ENCODE measurements at places on chromosomes 1 and 21.

DNA sequence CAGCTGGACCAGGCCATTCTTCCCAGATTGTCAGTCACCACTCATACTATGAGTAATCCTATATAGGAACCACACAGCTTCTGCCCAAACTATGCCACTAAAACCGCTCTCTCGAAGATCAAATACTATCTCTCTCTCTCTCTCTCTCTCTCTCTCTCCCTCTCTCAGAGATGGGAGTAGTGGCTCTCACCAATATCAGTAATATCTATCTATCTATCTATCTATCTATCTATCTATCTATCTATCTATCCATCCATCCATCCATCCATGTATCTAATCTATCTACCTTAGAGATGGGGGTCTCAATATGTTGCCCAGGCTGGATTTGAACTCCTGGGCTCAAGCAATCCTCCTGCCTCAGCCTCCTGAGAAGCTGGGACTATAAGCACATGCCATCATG lies 4.7 kb upstream of the HIPK1 start:
- DNase-seq = no peak

GRCh38 chr1:187999973-188000372 lies 1171.2 kb downstream of the PLA2G4A start:
- DNase-seq = no peak

- DNase-seq = peak; percentile 17
These were observed 95.8 kb downstream of the VWA5B1 start for GRCh38 chr1:20386323-20387081.

DNA sequence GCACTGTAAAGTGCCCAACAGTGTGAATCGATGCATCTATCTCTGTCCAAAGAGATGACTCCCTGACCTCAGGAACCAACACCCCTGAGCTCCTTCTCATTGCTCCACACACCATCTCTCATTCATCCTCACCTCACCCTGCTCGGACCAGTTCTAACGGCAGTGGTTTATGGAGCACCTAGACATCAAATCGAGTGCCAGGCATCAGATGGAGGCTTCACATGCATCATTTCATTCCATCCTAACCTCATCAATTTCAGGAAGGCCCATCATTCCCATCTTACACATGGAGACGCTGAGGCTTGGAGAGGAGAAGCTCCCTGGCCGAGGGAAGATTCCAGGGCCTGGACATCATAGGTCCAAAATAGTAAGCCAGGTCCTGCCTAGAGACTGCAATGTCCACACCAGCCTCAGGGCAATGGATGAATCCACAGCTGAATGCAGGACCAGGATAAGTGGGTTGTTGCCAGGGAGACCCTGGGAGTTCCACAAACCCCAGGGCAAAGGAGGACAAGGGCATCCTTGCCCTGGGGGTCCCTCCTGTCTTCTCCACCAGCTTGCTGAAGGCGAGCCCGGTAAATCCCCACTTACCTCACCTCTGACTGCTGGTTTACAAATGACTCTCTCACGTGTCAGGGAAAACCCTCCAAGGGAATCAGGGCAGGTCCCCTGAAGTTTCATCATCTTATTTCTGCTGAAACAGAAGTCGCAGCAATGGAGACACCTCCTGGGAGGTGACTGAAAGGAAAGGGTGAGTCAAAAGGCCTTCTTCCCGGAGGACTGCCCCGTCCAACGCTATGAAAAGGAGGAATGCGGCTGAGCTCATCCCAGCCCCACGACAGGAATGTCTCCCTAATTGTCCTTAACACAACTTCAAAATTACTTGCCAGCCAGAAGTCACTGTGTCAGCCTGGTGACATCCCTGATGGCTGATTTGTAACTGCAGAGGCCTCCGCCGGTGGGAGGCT lies 9.0 kb upstream of the IFFO2 start:
- no peak for DNase-seq

- no peak for DNase-seq
These were observed 47.9 kb downstream of the SRRM1 start for GRCh38 chr1:24691051-24691450.

GRCh38 chr1:13478692-13479091 lies 35.1 kb downstream of the LRRC38 start:
- no peak for DNase-seq

DNA sequence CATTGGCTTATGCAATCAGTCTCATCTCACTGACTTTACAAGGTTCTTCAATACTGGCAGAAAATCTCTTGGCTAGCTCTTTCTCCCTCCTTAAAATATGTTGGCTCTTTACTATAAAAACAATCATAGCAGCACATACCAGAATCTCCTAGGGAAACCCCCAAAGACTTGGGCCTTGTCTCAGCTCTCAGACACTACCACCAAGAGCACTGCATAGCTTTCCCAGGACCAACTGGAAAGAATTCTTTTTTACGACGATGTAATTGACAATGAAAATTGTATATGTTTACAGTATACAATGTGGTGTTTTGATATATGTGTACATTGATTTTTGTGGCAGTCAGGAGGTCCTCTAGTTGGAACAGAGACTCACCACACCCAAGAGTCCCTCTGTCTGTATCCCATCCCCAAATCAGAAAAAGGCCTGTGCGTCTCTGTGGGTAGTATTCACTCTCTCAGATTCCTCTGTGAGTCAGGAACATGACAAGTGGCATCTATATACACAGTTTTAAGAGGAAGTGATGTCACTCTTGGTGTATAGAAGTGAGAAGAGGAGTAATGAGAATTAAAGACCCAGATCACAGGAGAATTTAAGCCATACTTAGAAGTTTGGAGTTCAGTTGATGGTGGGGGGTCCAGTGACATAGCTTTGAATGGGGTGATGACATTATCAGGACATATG lies 21.1 kb downstream of the SMAP2 start:
- DNase-seq = no peak

DNA sequence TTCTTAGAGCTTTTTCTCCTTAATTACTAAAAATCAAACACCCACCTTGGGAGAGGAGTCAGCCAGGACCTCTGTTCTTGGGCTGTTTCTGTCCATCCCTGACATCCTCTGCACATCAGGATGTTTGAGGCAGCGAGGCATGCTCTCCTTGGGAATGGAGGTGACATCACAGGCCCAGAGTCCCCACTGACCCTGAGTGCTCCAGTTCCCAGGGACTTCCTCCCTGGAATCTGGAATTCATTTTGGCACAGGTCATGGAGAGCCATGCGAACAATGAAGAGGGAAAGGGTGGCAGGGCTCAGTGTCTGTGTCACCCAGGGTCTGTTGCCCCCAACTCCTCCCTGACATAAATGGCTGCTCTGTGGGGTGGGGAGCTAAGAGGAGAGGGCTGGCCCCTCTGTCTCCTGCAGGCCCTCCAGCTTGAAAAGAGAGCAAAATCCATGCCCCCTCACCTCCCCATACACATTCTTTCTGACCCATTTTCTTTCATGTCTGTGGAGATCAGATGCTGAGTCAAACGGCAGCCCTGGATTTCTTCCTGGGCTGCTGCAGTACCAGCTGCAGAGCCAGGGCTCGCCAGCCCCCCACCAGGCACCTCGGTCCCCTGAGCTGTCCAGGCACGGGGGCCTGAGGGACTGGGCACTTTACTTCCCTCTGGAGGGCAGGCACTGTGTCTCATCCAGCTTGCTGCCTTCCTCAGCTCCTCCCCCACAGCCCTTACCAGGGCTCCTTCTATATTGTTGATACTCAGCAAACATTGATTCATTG lies 102.0 kb downstream of the NMNAT2 start:
- no peak for DNase-seq

DNA sequence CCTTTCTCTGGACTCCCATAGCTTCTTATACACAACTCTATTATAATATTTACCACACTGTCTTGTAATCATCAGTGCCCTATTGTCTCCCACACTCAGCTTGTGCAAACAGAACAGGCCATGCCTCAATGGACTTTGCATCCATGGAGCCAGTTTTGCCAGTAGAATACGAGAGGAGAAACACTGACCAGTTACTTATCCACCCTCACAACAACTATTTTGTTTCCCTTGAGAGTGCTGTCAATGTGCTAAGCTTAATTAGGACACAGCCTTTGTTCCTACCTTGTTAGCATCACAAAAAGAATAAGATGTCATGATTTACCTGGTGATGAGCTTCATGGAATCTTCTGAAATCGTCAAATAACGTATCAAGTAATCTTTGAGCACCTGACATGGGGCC lies 18.1 kb upstream of the LRRC52 start:
- no peak for DNase-seq

DNA sequence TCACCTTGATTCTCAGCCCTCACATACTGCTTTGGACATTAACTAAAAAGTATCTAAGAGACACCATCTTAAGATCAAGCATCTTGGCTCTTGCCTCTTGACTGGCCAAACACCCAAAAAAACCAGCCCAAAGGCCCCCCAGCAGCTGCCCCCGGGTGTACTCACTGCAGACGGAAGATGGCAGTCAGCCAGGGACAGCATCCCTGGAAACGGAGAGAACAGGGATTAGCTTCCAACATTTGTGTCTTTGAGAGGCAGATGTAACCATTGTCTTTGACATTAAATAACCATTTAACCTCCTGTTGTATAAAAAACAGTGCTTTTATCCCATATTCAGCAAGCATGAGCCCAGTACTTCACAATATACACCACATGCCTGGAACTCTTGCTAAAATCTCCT lies 11.3 kb downstream of the TMEM63A start:
- DNase-seq = peak; percentile 84

- DNase-seq = no peak
These were observed 129.2 kb upstream of the DUSP10 start for GRCh38 chr1:221871056-221871455.

GRCh38 chr1:27487966-27488884 lies 1.7 kb downstream of the WASF2 start:
- DNase-seq = no peak

GRCh38 chr1:925561-926421 lies 2.1 kb downstream of the SAMD11 start:
- DNase-seq = no peak

- peak; percentile 83 for DNase-seq
These were observed 177.3 kb downstream of the CAMTA1 start for GRCh38 chr1:6962478-6962995.

- DNase-seq = no peak
These were observed 31.0 kb upstream of the SOX13 start for GRCh38 chr1:204041803-204042505.

- no peak for DNase-seq
These were observed 6.4 kb downstream of the SZT2 start for GRCh38 chr1:43396059-43396458.

- DNase-seq = no peak
These were observed 44.1 kb downstream of the GPR3 start for GRCh38 chr1:27436204-27437159.

GRCh38 chr1:169102567-169102966 lies 3.9 kb upstream of the ATP1B1 start:
- DNase-seq = peak; percentile 43

DNA sequence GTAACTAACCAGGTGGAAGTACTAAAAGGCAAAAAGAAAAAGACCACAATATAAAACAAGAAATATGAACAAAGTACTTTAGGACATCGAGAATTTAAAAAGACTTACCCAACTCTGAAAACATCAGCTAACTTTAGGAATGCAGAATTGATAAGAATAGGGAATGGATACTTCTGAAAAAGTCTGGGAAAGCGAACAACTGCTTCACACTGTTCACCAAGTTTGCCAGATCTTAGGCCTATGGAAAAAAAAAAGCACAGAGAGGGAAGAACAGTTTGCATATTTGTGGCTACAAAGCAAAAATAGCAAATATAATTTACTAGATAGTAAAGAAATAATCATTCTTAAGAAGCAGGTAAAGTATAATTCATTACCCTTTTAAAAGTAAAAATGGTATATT lies 14.4 kb downstream of the INTS7 start:
- DNase-seq = no peak

GRCh38 chr1:227127891-227128290 lies 187.8 kb downstream of the COQ8A start:
- DNase-seq = no peak

DNA sequence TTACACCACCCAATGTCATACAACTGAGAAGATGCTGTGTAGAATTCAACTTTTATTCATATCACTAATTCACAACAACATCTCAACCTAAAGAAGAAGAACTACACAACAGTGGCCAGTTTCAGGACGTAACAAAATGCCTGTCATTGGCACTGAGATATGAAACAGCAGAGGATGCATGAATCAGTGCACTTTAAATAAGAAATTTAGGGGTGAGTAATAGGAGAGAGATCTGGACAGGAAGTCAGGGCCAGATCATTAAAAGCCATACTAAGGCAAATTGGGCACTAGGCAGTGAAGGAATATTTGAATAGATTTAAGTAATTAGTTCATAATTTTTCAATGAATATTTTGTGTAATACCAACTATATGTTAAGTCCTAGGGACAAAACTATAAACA lies 510.5 kb downstream of the PLPP3 start:
- DNase-seq = no peak

- DNase-seq = no peak
These were observed 136.2 kb upstream of the RUNX3 start for GRCh38 chr1:25066256-25066655.

- no peak for DNase-seq
These were observed 68.7 kb downstream of the RGL1 start for GRCh38 chr1:183873642-183874041.

GRCh38 chr1:9589144-9589718 lies 520 bp downstream of the TMEM201 start:
- DNase-seq = peak; percentile 59

DNA sequence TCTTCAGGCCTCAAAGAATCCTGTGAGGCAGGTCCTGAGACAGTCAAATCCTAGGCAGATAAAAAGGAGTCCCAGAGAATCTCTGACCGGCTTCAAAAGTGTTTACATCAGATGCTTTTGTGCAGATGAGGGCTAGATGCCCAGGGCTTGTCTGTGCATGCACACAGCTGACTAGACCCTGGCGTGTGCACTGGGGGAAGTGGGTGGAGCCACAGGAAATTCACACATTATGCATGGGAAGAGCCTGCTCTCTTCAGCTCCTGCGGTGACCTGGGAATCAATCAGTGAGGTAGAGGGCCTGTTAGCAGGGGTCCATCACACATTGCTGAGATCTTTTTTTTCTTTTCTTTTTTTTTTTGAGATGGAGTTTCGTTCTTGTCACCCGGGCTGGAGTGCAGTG lies 36.6 kb upstream of the NHLH2 start:
- DNase-seq = peak; percentile 74

- no peak for DNase-seq
These were observed 19.7 kb downstream of the ARHGEF11 start for GRCh38 chr1:157025856-157026255.

DNA sequence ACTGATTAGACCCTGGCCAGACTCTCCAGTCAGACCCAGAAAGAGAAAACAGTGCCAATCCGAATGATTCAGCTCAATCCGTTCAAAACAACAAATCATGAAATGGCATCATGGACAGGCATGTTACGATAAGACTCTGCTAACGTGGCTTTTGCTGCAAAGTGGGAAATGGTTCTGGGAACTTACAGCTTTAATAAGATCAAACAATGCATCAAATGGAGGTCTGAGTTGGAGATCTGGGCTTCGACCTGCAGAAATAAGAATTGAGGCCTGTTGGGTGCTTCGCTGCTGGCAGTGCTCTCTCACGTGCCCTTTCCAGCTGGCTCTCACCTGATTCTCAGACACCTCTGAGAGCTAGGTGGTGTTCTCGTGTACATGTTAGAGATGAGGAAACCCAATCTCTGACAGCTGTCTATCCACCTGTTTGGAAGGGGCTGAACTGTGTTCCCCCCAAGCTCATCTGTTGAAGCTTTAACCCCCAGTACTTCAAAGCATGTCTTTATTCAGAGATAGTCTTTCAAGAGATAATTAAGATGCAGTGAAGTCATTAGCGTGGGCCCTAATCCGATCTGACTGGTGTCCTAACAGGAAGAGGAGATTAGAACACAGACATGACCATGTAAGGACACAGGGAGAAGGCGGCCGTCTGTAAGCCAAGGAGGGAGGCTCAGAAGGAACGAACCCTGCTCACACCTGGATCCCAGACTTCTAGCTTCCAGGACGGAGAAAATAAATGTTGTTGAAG lies 45.5 kb upstream of the ETS2 start:
- DNase-seq = no peak

GRCh38 chr1:153470707-153471106 lies 10.3 kb upstream of the S100A7 start:
- DNase-seq = no peak
